ENCODE measurements at places on chromosomes 7 and 10.

DNA sequence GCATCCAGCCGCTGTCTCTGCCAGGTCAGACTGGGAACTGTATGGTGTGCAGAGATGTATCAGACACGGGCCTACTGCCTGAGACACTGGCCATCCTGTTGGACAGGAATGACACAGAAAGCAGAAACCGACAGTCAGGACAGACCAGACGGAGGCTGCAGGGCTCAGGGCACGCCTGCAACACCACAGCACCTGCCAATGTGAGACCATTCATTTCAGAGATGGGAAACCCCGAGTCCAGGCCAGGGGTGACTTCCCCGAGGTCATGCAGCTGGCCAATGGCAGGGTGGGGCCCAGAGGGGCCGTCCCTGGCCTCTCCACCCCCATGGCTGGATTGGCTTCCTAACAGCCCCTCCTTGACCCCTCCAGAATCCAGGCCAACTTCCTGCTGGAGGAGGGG, 34.7 kb downstream of the GRID1 start:
- no peak for DNase-seq

DNA sequence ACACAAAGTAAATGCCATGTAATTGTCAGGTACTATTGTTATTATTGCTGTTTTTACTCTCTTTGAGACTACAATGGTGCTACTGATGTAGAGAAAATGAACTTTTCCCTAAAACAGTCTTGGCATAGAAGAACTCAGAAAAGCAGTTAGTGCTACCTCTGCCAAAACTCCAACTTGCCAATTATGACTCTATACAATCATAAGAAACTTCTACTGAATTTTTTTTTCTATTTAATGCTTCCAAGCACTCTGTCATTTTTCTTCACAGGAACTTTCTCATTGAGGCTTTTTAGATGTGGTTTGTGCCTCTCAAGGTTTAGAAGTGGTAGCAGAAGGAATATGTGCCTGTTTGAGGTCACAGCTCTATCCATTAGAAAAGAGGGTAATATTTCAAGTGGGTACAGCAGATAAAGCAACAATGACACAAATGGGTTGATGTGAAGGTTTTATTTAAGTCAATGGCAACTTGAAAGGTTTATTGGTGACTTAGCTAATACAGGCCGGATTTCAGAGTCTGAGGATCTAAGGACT, 64.0 kb upstream of the FERD3L start:
- DNase-seq, result peak; percentile 3

GRCh38 chr10:80669485-80669884, 131.8 kb downstream of the SH2D4B start:
- no peak for DNase-seq

GRCh38 chr10:57696641-57697040, 571.1 kb downstream of the IPMK start:
- peak; percentile 90 for DNase-seq

GRCh38 chr7:125193263-125193662, 263.6 kb upstream of the POT1 start:
- DNase-seq, result no peak

GRCh38 chr10:56745490-56745889, 384.4 kb upstream of the ZWINT start:
- DNase-seq, result no peak

- no peak for DNase-seq
Observed at GRCh38 chr10:104559935-104560334, 81.2 kb upstream of the SORCS3 start.

DNA sequence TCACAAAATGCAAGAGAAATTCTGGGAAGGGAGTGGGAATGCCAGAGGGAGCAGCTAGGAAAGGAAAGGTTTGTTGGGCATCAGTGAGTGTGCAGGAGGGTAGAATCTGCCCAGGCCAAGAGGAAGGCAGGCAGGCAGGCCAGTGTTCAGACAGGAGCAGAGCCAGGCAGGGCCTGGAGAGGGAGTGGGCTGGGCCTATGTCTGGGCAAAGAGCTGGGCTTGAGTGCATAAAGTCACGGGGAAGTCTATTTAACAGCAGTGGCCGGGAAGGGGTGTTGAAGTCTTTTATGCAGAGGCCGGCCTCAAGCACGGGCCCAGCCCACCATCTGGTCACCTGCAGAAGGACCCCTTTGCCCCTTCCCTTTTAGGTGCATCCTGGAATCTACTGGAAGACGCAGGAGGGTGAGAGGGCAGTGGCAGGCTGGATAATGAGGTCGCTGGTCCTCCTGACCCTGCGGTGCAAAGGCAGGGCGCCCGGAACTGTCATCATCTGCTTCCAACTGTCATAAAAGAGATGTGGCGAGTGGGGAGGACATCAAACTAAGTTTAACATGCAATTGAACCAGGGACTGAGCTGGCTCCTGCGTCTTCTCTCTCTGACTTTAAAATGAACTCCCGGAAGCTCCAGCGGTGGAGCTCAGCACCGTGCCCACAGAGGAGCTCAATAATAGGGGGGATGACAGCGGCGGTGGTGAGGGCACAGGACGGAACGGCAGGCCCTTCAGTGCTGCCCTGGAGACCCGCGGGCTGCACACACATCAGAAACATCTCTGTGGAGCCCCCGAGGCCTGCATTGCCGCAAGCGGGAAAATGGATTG, 29.5 kb downstream of the CARD11 start:
- no peak for DNase-seq

GRCh38 chr10:47404937-47405336, 20.8 kb upstream of the ZNF488 start:
- DNase-seq, result no peak

- no peak for DNase-seq
Observed at GRCh38 chr10:45144326-45145070, 143.8 kb downstream of the ZNF22 start.

- DNase-seq, result peak; percentile 89
Observed at GRCh38 chr7:108348913-108349312, 107.3 kb downstream of the NRCAM start.

- no peak for DNase-seq
Observed at GRCh38 chr10:3898821-3899220, 113.8 kb upstream of the KLF6 start.

GRCh38 chr7:35596061-35596460, 98.9 kb downstream of the HERPUD2 start:
- DNase-seq, result peak; percentile 55

DNA sequence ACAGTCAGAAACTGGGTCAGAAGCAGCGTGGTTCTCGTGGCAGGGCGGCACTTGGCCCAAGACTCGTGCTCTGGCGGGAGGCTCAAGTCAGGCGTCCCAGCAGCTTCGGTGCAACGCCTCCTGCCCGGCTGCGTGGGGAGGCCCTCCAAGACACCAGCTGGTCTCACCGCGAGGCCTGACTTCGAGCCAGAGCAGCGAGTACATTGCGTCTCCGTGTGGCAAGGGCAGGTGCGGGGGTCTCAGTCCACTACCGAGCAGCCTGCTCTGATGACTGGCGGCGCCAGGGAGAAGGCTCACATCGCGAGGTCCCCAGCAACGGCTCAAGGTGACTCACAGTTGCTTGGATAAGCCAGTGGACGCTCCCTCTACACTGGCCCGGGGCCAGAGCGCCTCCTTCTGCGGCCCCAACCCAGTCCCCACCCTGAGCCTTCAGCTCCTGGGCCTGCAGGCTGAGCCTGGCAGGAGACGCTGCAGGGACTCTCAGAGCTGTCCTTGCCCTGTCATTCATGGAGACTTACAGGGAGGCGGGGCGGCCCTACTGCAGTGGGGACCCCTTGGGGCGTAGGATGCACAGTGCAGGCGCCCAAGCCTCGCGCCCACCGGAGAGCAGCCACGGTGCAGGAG, 41.9 kb upstream of the PRKAR1B start:
- no peak for DNase-seq

DNA sequence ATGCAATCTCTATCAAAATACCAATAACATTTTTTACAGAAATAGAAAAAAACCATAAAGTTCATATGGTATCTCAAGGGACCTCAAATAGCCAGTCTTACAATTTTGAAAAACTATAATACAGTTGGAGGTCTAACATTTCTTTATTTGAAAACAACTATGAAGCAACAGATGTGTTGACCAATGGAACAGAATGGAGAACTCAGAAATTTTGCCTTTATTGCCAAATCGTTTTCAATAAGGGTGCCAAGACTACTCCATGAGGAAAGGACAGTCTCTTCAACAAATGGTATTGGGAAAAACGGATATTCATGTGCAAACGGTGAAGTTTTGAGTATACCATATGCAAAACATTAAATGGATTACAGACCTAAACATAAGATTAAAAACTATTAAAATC, 470.8 kb upstream of the DPP6 start:
- DNase-seq, result no peak

GRCh38 chr10:98269435-98269912, 1.5 kb upstream of the LOXL4 start:
- peak; percentile 90 for DNase-seq

DNA sequence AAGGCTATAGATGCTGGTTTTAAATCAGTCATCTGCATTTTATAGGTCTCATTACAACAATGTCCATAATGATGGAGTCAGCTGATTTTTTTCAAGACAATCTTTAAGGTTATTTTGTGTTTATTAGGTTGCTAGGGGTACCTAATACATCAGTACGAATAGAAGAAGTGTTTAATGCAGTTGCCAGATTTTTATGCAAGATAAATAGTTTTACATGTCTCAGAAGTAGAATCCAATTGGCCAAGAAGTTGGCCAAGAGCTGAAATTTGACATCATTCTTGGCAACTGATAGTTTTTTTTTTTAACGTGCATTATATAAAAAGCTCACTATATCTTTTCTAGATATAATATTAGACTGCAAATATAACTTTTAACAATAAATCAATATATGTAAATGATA, 208.5 kb downstream of the TRIL start:
- peak; percentile 29 for DNase-seq

DNA sequence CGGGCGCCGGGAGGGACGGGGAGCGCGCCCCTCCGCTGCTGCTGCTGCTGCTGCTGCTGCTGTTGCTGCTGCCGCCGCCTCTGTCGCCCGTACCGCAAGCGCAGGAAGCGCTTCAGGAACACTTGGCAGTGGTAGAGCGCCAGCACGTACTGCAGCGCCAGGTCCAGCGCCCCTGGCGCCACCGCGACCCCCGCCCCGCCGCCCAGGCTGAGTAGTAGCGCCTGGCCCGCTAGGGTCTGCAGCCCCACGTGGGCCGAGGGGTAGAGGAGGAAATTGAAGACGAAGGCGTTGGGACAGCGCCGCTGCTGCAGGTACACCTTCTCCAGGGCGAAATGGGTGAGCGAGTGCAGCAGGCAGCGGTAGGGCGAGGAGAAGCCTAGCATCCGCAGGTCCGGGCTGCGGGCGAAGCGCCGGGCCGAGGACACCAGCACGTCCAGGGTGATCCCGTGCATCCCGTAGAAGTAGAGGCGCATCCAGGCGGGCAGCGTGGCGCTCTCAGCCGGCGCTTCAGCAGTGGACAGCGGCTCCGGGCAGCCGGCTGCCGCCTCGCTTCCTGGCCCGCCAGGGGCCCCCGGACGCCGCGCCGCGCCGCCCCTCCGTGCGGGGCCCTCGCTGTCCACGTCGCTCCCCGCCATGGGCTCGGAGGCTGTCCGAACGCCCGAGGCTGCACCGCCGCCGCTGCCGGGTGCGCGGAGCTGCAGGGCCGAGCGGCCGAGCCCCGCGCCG, at the start of gene TMEM229A:
TSS of gene TMEM229A (minus strand) at position 699 of the 726 bp plus-strand sequence. CDS start at position 635, 64 bp downstream.
- peak; percentile 28 for DNase-seq

GRCh38 chr7:34155220-34155908, 250.0 kb downstream of the BMPER start:
- DNase-seq, result peak; percentile 98

DNA sequence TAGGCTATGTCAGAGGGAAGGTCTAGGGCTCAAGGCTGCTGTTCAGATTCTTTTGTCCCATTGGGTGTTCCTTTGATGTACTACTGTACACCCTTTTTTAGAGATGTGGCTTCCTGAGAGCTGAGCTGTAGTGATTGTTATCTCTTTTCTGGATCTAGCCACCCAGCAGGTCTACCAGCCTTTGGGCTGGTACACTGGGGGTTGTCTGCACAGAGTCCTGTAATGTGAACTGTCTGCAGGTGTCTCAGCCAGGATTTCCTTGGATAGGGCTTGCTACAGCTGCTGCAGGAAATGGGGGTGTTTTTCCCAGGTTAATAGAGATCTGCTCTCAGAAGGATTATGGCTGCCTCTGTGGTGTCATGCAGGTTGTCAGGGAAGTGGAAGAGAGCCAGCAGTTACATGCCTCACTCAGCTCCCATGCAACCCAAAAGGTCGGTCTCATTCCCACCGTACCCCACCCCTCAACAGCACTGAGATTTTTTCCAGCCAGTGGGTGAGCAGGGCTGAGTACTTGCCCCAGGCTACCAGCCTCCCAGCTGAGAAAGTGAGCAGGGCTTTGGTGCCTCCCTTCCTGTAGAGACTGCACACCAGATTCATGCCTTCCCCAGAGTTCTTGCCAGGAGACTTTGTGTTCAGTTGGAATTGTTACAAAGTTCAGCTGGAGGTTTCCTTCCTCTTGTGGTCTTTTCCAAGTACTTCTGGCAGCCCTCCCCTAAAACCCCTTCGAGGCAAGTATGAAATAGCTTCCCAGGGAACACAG, 63.3 kb downstream of the ZNF107 start:
- DNase-seq, result no peak

GRCh38 chr7:68107261-68107660, 1110.6 kb downstream of the TYW1 start:
- DNase-seq, result peak; percentile 2

GRCh38 chr10:23755556-23755955, 316.7 kb downstream of the OTUD1 start:
- no peak for DNase-seq

GRCh38 chr10:102837230-102837721, at the start of gene CYP17A1:
CYP17A1 (minus strand) TSS chr10:102837413; CDS start chr10:102837361, 52 bp downstream.
- DNase-seq, result peak; percentile 41

DNA sequence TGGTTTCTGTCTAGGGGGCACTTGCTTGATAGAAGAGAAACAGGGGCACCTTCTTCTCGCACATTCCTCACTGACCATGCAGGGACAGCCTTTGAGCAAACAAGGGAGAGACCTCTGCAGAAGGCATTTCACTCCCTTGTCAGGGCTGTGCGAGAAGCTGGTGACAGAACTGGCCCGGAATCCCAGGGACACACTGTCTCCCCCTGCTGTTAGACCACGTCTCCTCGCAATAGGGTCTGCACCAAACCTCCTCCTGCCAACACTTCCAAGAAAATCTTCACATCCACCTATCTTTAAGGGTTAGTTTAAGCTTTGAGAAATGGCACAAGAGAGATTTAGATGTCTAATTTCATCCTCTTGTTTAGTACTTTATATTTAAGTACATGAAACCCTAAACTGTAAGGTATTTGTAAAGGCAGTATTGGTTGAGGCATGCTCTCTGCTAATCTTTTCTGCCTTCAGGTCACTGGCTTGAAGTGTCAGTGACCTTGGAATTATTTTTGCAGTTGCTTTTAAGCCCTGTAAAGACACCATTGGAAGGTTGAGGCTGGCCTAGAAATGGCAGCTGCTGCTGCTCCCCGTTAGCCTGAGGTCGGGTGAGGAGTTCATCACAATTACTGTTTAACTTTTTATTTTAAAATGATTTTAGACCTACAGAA, 37.0 kb downstream of the RBM20 start:
- DNase-seq, result peak; percentile 37

- no peak for DNase-seq
Observed at GRCh38 chr7:55247428-55247827, 117.7 kb upstream of the LANCL2 start.

DNA sequence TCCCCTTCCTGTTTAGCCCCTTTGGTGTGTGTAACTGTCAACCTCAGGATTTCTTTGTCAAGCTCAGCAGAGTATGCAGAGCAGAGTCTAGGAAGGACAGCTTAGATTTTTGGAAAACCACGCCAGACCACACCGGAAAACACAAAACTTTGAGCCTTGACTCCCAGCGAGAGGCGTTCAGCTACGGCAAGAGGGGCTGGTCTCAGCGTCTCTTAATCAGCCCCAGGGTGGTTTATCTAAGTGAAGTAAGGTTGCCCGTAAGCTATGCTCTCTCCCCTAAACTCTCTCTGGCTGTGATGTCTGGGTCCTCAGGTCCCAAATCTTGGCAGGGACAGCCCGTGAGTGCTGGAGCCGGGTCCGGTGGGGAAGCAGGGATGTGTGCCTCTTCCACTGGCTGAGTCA, 230.9 kb downstream of the KLF6 start:
- DNase-seq, result no peak

All from cardiac fibroblast (primary cell).